DMS153 (cell line): ENCODE measurements at places on chromosomes 5 and 9.

- no peak for DNase-seq
Measured at GRCh38 chr9:84955971-84956370, 286.4 kb downstream of the NTRK2 start.

DNA sequence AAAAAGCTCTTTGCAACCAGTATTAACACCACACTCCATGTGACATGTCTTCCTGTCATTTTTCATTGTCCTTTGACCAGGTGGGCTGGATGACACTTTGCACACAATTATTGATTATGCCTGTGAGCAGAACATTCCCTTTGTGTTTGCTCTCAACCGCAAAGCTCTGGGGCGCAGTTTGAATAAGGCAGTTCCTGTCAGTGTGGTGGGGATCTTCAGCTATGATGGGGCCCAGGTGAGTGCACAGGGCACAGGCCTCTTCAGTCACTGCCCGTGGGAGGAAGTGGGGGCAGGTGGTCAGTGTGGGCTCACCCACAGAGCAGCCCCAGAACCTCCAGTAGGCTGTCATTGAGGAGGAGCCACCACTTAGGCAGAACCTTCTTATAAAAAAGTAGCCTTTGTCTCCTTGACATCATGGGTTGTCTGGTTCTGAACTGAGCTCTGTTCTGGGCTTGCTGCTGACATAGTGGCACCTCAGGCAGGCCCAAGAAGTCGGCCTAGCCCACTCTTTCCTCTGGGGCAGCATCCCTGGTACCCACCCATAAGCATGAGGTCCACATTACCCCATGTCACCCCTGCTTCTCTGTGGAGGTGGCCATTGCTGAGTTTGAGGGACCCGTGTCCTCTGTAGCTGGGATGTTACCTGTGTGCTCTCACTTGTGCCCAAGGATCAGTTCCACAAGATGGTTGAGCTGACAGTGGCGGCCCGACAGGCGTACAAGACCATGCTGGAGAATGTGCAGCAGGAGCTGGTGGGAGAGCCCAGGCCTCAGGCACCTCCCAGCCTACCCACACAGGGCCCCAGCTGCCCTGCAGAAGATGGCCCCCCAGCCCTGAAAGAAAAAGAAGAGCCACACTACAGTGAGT, 39.3 kb downstream of the SECISBP2 start:
- no peak for DNase-seq

GRCh38 chr5:94094793-94095441, 353.5 kb upstream of the POU5F2 start:
- no peak for DNase-seq

GRCh38 chr5:53089481-53089991, 20.0 kb downstream of the MOCS2 start:
- DNase-seq = no peak

DNA sequence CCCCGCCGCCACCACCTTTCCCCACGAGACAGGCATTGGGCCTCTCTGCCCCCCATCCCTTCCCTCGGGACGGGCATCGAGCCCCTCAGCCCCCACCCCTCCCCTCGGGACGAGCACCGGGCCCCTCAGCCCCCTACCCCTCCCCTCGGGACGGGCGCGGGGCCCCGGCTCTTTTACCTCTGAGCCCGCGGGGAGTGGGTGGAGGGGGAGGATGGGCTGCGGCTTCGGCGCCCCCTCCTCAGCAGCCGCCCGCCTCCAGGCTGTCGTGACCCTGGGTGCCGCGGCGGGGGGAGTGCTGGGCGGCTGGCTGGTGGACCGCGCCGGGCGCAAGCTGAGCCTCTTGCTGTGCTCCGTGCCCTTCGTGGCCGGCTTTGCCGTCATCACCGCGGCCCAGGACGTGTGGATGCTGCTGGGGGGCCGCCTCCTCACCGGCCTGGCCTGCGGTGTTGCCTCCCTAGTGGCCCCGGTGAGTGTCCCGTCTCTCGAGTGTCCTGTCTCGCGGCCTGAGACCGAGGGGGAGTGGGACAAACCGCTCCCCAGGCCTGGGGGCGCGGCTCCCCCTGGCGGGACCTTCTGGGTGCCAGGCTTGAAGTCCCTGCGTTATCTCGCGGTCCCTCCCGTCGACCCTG, 791 bp downstream of the SLC2A8 start:
- DNase-seq = peak; percentile 20

DNA sequence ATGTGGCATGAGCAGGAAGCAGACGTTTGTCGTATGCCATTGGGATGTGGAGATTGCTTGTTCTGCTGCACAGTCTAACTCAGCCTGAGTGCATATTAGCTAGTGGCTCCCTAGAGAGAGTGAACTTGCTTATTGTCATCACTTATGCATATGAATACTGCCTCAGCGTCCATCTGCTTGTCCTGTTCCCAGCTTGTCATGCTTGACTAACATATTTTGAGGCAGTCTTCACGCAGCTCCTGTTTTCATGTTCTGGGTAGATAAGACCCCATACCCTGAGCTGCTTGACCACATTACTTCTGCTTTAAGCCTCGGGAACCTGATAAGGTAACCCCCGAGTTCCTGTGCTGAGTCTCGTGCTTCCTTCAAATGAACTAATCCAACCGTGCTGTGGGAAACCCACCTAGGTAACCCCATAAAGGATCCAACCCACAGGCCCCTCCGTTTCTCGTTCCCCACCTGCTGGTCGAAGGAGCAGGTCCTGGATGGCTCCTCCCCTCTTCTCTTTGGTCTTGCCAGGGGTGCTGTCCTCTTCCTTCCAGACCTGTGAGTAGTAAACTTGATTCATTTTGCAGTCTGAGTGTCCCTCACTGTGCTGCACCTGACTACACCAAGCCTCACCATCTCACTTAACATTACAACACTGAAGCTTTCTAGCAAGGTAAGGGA, 25.0 kb downstream of the ANKRD33B start:
- DNase-seq = no peak

GRCh38 chr9:89623925-89624420, 19.2 kb downstream of the GADD45G start:
- DNase-seq = peak; percentile 59

DNA sequence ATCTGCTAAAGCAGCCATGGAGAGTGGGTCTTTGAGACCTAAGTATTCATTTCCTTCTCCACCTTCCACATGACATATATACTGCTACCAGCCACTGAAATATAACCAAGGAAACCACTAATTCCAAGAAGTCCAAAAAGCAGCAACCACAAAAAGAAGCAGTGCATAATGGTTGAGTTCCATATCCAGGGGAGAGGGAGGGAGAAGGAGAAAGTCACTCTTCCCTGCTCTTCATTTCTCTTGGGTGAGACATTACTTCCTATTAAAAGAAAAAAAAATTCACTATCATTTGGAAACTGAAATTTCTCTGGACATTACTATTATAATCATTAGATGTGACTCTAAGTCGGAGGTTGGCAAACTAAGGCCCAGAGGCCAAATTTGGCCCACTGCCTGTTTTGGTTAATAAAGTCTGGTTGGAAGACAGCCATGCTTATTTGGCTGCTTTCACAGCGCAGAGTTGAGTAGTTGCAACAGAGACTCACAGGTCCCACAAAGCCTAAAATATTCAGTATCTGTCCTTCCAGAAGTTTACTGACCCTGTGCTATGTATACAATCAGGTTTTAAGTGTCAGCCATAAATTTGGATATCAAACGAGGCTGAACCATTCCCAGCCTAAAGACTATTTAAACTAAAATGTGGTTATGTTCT, 168.6 kb downstream of the MPDZ start:
- no peak for DNase-seq

GRCh38 chr9:99807276-99807852, 14.3 kb upstream of the NR4A3 start:
- DNase-seq = peak; percentile 5

GRCh38 chr5:121350181-121350930, 501.3 kb upstream of the FTMT start:
- DNase-seq = no peak

- DNase-seq = no peak
Measured at GRCh38 chr5:145588558-145588957, 246.6 kb downstream of the PRELID2 start.

GRCh38 chr5:173592050-173592669, 24.3 kb downstream of the BOD1 start:
- DNase-seq = no peak

DNA sequence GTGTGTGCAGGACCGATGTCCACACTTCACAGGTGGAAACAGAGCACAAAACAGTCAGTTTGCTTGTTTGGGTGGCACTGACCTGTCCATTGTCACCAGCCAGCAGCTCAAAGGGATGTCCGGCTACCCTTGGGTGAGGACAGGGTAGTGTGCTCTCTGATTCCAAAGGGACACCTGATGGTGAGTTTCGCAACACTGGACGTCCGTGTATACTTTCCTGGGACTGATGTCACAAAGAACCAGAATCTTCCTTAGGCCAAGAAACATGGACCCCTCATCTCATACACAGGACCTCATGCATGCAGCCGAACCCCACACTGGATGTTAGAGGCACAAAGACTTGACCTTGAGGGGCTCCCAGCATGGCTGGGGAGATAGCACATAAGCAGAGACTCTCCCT, 22.2 kb upstream of the CPLX2 start:
- no peak for DNase-seq

GRCh38 chr5:152595405-152595804, 190.3 kb upstream of the NMUR2 start:
- no peak for DNase-seq

DNA sequence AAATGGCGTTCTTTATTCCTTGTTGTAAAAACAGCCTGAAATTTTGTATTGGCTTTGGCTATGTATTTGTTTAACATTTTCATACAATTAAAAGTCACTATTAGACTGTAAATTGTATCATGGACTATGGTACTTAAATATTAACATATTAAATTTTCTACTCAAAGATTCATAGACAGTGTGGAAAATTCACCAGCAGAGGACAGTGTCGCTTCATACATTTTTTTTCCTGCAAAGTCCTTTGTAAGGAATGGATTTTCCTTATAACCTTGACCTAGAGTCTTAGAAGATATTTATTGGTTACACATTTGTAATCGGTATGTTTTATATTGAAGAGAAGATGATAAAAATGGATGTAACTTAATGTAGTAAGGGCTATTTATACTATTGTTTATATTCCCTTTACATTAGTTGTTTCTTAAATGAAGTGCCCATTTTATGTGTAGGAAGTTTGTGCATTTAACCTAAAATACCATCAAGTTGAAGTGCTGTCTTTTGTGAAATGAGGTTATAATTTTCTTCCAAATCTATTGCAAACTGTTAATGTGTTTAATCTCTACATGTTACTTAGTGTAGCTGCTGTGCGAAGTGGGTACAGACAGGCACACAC, 150.1 kb downstream of the KDM4C start:
- no peak for DNase-seq

DNA sequence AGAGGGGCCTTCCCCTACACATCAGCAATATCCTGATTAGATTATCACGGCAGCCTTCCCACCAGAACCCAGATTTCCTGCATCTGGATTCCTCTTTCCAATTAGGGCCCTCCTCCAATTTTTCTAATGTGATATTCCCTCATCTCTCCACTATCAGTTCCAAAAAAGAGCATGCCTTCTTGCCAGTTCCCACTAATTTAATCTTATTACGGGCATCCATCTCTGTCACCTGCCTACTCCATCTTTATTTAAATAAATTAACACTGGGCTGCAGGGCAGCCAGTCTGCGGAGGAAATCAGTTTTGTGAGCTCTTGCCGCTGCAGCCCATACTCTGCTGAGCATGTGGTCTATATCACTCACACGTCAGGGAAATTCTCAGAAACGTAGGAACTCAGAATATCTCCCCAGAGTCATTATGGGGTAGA, 16.6 kb upstream of the FBP2 start:
- no peak for DNase-seq

- no peak for DNase-seq
Measured at GRCh38 chr5:172213126-172213525, 19.2 kb downstream of the EFCAB9 start.

DNA sequence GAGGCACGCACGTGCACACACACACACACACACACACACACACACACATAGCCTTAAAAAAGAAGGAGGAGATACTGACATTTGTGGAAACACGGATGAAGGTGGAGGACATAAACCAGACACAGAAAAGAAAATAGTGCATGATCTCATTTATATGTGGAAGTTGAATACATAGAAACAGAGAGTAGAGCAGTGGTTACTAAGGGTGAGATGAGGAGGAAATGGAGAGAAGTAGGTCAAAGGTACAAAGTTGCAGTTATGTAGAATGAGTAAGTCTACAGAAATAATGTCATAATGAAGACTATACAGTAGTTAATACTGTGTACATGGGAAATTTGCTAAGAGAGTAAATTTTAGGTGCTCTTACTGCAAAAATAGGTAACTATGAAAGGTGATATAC, 412.2 kb upstream of the CDH9 start:
- peak; percentile 84 for DNase-seq

- DNase-seq = no peak
Measured at GRCh38 chr9:124441291-124441690, 9.0 kb upstream of the ADGRD2 start.

DNA sequence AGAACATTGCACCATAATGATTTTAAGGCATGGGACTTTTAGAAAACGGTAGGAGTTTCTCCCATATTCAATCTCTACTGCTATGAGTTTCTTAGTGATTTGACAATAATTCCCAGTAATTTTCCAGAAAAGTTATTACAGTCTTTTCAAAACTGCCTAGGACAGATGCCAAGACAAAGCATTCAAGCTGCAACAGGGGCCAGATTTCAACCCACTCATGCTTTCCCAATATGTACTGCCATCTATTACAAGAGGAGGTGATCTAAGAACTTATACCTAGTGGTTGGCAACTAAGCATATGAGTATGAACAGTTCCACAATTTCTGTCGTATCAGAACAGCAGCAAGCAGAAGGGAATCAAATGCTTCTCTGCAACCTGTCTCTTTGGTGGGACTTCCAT, 95.1 kb upstream of the TMED7 start:
- DNase-seq = no peak

DNA sequence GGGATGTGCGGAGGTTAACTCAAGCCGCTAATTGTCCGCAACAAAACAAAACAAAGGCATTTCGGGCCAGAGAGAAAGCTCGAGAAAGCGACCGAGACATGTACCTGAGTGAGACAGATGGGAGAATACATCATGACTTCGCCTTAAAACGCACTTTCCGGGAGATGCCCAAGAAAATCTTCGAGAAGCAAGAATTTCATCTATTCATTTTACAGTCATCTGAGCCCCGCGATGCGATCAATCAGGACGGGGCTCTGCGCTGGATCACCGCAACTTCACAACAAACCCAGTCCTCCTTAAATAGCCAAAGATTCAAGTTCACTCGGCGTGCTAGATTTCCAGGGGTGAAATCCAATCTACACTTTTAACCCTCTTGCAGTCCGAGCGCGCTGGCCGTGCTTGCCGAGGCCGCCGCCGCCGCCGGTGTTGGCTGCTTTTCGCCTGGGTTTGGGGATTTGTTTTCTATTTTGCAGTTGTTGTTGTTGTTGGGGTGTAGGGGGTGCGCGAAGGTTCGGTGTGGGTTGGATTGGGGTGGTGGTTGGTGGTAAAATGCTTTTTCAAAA, 482 bp downstream of the NFIB start:
- no peak for DNase-seq

- no peak for DNase-seq
Measured at GRCh38 chr5:118593003-118593328, 395.4 kb downstream of the DTWD2 start.

GRCh38 chr5:76944638-76945037, 8.2 kb upstream of the CRHBP start:
- DNase-seq = no peak

GRCh38 chr5:170894665-170895064, 32.8 kb downstream of the RANBP17 start:
- no peak for DNase-seq
